ENCODE measurements at places on chromosomes 2 and 18.

- no peak for DNase-seq
Observed at GRCh38 chr2:33342705-33343104, 133.7 kb upstream of the RASGRP3 start.

DNA sequence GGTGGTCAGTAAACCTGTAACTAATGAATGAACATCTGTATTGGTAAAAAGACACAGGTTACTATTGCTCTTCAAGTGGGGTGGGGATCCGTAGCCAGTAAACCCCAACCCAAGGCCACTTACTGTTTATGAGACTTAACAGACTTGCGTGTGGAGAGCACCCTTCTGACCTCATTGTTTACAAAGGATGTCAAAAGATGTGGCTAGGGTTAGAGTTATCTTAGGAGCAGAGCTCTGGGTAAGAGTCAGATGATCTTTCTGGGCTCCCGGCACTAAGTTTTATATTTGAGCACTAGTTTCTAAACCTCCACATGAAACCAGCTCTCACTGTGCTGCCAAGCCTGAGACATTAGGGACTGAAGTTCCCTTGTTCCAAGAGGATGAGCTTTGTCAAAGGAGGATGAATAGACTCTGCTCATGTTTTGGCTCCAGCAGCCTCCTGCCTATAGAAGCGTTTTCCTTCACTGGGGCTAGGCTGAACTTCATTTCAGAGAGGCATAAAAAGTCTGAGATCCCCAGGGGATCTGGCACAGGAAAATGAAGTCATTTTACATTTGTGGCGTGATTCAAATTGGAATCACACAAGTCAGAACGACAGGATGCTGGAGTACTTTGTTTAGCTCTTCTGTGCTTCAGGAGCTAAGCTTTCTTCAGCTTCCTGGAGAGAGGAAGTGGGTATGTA lies 403.1 kb upstream of the TRIB2 start:
- no peak for DNase-seq

- no peak for DNase-seq
Observed at GRCh38 chr2:54226260-54226659, 29.8 kb downstream of the TSPYL6 start.

DNA sequence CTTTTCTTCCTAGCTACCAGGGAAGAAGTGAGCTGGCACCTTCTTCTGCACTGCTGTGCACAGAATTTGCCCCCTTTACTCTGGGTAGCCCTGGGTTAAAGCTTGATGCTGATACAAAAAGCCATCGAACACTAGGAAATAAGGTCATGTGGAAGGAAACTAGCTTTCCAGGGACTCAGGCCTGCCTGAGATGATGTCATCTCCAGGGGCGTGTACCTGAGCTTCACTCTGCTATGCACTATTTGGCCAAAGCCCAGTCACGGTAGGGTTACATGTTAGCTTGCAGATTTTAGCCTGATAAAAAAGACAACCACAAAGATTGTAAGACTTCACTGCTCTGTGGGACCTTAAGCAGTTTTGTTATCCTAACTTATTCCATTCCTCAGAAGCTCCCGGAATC lies 20.4 kb downstream of the EDAR start:
- no peak for DNase-seq

GRCh38 chr18:24270358-24270936 lies 127.2 kb downstream of the OSBPL1A start:
- DNase-seq: no peak

- no peak for DNase-seq
Observed at GRCh38 chr2:200130762-200131166, 175.4 kb downstream of the MAIP1 start.

DNA sequence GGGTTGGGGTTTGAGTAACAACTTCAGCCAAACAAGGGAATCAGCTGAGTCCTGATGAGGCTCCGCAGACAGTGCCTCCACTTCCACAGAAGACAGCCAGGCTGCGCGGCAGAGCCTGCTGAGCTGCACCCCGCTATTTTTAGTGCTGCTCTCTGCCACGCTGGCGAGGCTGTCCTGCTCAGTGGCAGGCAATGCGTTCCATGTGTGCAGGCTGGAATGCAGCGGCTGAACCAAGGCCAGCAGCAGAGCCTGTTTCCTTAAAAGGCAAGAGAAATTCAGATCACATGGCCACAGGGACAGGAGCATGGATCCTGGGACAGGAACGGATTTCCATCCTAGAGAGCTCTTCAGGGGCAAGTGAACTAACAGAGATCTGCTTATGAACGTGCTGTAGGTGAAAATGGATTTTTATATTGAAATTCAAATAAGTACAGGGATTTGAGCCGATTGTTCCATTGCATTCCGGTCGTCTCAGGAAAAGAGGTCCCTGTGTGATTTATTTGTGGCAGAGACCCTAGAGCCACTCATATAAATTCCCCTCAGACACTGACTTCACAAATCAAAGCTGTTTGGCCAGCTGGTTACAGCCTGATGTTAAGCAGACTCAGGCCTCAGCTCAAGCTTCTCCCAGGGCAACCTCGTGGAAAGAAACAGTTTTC lies 98.7 kb downstream of the COL6A3 start:
- no peak for DNase-seq

- no peak for DNase-seq
Observed at GRCh38 chr2:15749460-15750432, 158.1 kb downstream of the DDX1 start.

GRCh38 chr2:145680276-145680675 lies 1160.4 kb upstream of the ZEB2 start:
- no peak for DNase-seq

DNA sequence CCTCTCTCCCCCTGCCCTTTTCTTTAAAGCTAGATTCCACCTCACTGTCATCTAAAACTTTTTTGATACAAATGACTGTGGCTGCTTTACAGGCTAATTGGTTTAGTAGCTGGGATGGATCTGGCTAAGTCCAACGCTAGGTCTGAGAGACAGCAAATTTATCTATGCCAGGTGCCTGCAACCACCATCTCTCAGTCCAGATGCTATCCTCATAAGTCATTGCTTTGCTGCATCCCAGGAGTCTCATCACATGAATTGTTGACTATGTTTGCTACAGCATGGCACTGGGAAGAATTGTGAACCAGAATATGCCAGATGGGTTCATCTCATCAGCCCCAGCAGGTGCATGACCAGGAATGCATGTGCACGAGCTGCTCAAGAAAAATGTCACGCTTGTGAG lies 100.0 kb upstream of the PID1 start:
- DNase-seq: no peak

- no peak for DNase-seq
Observed at GRCh38 chr2:212974692-212975091, 176.7 kb downstream of the IKZF2 start.

GRCh38 chr2:55775828-55776227 lies 82.2 kb upstream of the PNPT1 start:
- no peak for DNase-seq

DNA sequence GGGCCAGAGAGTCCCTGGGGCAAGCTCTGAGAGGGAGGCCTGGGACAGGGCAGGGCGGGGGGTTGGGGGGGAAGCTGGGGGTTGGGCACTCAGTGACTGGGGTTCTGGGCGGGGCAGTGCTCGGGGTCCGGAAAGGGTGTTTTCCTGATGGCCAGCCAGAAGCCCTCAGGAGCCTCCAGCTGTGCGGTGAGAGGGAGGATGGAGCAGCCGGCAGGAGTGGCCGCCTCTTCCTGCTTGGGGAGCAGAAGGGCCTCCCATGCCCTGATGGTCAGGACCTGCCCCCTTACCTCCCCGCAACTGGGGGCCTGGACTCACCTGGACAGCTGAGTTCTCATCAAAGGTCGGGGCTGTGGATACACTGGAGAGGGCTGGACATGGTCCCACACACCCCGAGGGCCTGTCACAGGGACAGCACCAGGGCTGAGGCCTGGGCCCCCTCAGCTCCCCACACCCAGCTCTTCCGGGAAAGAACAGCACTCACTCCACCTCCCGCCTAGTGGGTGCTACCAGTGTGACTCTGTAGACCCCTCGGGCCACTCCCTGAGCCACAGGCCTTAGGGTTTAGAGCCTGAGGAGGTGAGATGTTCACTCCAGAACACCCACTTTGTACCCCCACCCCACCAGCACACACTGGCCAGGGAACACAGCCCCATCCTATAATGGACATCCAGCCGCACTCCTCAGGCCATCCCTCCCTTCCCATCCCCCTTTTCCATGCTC lies 6.7 kb downstream of the SFTPB start:
- no peak for DNase-seq

GRCh38 chr2:29000481-29000880 lies 19.4 kb downstream of the TOGARAM2 start:
- DNase-seq: no peak

- DNase-seq: no peak
Observed at GRCh38 chr18:24934258-24934932, 417.6 kb downstream of the ZNF521 start.

GRCh38 chr2:238831177-238831576 lies 16.7 kb upstream of the TWIST2 start:
- no peak for DNase-seq

DNA sequence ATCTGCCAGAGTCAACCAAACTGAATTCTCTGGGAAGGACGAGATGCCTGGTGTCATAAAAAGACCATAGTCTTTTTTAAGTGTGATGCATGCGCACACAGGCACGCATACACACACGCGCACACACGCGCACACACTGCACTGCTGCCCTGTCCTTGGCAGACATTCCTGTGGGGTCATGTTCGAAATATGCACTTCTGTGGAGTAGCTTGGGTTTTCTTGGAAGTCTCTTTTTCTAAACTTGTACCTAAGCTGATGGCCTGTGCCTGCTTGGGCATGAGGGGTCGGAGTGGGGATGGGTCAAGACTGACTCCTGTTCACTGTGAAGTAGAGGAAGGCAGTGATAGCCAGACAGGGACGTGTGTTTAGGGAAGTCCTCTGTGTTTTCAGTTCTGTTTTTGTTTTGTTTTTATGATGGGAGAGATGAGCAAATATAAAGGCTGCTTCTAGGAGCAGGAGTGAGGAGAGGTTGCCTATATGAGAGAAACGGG lies 4.0 kb upstream of the RMC1 start:
- no peak for DNase-seq

GRCh38 chr2:48240912-48241311 lies 289.0 kb upstream of the STON1 start:
- DNase-seq: no peak

DNA sequence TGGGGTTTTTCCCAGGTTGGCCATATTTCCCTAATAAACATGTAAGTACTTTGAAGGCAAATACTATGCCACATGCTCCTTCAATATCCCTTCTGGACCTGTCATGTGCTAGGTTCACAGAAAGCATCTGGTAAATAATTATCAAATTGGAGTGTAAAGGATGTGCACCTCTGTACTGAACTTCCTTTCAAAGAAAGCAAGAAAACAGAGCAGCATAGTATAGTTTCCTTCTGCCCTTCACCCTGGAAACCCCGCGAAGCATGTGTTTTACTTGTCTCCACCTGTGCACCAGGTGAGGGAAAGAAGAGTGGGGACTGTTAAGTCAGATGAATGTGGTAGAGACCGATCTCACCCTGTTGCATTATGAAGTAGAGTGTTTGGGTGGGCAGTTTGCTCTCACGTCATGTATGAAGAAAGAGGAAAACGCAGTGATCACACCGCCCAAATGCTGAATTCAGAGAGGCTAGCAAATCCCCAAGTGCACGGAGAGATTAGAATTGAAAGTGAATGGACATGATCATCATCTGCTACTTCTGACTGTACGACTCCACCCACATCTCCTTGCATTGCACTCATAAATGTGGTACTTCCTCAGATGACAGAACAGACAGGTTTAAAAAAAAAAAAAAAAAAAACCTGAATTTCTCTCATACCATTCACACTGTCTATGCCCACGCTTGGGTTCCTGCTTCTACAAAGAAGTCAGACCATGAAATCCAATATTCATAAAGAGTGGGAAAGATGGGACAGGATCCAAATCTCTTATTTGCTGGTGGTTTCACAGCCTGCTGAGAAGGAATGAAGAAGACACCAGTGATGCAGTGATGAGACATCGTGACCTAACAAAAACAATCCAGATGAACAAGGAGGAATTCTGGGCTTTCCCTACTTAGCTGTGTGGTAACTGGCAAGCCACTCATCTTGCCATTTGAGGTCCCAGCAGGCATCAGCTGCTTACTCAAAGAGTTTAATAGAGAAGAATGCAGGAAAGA lies 448.6 kb downstream of the BCL11A start:
- DNase-seq: no peak

DNA sequence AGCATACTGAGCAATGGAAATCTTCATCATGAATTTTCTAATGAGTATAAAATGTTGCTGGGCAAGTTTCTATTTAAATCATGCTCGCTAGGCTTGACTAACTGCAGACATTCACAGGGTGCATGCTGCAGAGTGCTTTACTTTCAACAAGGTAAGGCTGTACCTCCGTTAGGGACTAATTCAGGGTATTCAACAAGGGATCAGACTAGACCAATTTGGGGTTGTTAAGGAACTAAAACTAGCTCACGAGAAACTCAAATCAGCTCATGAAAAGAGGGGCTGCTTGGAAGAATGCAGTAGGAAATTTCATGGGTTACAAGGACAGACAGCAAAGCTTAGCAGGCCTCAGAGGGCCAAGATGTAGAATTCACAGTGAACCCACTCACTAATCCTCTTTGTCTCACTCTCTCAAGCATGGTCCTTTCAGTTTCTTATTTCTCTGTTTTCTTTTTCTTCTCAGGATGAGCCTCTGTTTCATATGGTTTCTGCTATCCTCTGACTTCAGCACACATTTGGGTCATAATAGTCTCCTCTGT lies 2.2 kb downstream of the MYO3B start:
- DNase-seq: no peak

DNA sequence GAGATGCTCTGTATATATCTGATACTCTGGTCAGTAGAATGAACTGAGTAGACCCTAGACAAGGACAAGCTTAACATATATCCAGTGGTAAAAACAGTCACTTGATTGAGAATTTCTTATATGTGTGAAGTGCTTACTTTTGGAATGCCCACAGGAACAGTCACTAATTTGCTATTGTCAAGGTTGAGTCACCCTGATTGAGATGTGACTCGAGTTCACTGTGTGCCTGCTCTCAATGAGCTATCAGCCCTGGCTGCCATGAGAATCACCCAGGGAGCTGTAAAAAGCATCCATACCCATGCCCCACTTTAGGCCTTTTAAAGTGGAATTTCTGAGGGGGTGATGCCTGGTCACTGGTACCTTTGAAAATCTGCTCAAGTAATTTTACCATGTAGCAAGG lies 283.7 kb downstream of the SUCLG1 start:
- DNase-seq: no peak

- DNase-seq: no peak
Observed at GRCh38 chr18:58187674-58188073, 143.6 kb downstream of the NEDD4L start.

DNA sequence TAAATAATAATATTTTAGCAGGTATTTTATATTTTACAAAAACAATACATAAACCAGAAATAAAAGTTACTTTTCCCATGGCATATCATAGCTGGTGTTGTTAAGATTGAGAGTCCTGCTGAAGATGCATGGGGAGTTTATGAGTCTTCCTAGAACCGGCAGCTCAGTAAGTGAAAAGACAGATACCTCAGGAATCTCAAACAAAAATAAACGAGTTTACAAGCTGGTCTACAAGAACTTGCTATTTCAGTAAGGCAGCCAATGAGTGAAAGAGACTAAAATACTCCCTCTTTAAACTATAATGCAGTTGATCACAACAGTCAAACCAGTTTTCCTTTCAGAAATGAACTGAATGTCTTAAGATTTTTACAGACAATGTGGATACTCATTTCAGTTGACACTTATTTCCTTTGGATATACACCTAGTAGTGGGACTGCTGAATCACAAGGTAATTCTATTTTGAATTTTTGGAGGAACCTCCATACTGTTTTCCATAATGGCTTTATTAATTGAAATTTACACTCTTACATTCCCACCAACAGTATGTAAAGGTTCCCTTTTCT lies 8.9 kb downstream of the GAREM1 start:
- DNase-seq: no peak
